ENCODE measurements at places on chromosomes 12 and 14.

GRCh38 chr12:119940897-119941296, 48.1 kb upstream of the BICDL1 start:
- DNase-seq: no peak

- no peak for DNase-seq
Observed at GRCh38 chr12:90129366-90130030, 420.9 kb upstream of the ATP2B1 start.

- DNase-seq: no peak
Observed at GRCh38 chr12:4346931-4347330, 25.9 kb downstream of the TIGAR start.

GRCh38 chr12:54390668-54391551, 6.4 kb upstream of the ZNF385A start:
- DNase-seq: no peak

DNA sequence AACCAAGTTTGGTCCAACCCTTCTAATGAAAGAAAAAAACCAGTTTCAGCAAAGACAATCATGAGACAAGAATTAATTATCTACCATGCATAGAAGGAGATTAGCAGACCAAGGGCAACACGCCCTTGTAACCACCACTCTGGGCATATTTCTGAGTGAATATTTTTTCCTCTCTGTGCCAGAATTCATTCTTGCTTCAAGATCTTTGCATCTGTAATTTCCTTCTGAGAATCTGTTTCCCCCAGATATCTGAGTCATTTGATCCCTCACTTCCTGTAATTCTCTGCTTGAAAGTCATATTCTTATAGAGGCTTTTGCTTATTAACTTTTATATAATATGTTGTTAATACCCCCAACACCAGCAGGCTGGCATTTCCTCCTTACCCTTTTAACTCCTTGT, 243.7 kb downstream of the SLC16A7 start:
- DNase-seq: no peak

GRCh38 chr12:124123296-124124000, 150.4 kb downstream of the ZNF664 start:
- DNase-seq: no peak

DNA sequence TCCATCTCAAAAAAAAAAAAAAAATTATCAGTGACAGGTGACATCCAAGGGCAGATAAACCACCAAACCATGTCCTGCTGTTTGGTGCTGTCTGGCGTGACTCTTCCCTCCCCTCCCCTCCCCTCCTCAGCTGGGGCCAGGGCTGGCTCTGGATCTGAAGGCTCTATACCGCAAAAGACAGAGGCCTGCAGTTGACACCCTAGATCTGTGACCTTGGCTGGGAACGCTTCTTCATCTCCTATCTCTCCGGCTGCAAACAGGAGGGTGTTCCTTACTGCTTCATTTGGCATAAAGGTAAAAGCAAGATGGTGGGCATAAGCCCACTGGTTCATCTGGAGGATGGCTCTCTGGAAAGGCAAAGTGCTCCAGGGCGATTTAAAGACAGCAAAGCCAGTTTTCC, 126.8 kb upstream of the PRMT8 start:
- DNase-seq: no peak

DNA sequence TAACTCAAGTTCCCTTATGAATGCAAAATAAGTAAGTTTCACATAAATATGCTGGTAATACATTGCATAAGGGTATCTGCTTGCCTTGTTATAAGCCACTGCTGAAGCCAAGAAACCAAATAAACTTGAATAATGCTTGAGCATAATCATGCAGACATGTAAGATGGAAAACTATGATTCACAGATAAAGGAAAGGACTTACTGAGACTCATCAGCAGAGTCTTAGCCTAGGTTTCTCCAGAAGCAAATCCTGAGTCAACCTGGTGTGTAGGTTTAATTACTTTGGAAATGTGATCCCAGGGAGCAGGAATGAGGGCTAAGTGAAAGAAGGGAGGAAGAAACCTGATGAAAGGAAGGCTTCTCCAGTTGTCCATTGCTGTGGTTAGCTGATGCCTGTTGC, 107.7 kb upstream of the BTG1 start:
- no peak for DNase-seq

DNA sequence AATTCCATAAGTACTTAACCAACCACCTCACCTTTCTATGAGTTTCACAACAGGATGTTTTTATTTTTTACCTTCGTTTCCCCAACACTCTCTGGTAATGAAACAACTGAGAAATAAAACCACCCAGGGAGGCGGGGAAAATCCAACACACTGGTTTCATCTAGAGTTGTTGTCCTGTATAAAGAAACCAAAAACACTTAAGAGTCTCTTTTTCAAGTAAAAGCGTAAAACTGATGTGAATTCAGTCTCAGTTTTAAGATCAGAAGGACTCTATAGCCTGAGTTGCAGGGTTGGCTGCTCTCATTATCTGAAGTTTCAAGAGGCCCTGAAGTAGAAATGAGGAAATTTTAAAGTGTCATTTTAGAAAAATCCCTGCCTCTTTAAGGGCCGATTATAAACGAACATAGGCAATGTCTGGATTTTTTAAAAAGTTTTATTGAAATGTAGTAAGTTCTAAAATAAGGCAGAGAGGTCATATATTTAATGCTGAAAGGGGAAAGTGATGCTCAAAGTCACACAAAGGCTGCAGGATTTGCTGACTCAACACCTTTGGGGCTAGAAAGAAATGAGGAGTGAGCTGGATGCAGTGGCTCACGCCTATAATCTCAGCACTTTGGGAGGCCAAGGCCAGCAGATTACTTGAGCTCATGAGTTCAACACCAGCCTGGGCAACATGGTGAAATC, 27.2 kb downstream of the HIGD1C start:
- no peak for DNase-seq

- no peak for DNase-seq
Observed at GRCh38 chr12:12671850-12672660, 23.9 kb downstream of the GPR19 start.

DNA sequence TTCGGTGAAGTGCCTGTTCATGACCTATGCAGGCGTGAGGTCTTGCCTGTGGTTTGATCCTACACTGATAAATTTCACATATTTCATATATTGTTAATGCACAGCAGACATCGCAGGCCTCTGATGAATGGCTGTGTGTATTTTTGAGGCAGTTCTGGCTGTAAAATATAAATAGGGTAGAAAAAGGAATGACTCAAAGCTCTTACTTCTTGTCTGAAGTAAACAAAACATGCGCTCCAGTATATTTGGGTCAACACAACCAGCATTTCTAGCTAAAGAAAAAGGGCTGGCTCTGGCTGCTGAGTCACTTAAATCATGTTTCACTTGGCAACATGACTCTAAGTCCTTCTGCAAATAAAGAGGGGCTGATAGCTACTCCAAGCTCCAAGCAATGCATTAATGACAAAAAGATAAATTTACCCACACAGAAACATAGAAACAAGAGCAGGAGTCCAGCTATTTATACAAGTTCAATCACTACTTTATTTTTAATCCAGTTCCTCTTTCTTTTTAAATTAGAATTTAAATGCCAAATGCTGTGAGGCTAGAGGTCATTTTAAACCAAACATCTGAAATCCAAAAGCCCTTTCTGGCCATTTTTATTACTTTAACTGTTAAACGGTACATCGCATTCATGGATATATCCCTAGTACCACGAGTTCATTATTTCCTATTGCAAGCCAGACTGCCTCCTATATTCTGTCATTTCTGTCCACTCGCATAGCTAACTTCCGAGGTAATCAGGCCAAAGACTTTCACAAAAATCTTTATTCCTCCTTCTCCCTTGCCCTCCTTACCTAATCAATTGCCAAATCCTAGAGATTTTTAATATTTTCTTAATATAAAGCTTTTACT, 54.3 kb upstream of the TMCC3 start:
- no peak for DNase-seq

GRCh38 chr14:29721586-29721985, 206.1 kb downstream of the PRKD1 start:
- no peak for DNase-seq

DNA sequence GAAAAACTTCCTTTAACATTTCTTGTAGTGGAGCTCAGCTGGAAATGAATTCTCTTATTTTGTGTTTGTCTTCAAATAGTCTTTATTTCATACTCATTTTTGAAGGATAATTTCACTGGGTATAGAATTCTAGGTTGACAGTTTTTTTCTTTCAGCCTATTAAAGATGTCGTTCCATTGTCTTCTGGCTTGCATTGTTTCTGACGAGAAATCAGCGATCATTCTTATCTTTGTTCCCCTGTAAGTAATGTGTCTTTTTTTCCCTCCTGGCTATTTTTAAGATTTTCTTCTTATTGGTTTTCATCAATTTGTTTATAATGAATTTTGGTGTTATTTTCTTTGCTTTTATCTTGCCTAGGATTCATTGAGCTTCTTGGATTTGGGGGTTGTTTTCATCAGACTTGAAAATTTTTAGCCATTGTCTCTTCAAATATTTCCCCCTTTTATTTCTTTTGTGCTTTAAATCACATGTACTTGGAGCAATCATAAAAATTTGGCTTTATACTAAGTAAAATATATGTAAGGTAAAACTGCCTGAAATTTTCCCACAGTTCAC, 89.4 kb downstream of the UNC79 start:
- no peak for DNase-seq

- no peak for DNase-seq
Observed at GRCh38 chr12:98911396-98911795, 266.3 kb downstream of the APAF1 start.

DNA sequence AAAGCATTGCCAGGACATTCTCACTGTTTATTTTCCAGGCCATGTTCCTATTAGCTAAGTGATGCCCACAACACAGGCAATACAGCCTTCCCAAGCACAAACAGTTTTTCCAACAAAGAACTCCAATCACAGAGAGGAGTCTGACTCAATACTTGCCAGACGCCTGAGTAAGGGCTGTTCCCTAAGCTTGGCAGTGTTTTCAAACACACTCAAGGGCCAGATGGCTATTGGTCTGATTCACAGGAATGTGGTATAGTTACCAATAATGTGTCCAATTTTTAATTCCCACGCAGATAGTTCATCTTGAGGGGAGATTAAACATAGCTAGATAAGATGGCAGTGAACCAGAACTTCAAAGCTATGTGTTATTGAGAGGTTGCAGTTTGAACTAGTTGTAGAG, 381.0 kb downstream of the SNAPC1 start:
- no peak for DNase-seq

- no peak for DNase-seq
Observed at GRCh38 chr14:88255798-88256197, 67.3 kb downstream of the KCNK10 start.

GRCh38 chr12:128969480-128970055, 116.3 kb downstream of the GLT1D1 start:
- DNase-seq: peak; percentile 70

- DNase-seq: peak; percentile 81
Observed at GRCh38 chr12:1634590-1635191, 5.7 kb downstream of the WNT5B start.

DNA sequence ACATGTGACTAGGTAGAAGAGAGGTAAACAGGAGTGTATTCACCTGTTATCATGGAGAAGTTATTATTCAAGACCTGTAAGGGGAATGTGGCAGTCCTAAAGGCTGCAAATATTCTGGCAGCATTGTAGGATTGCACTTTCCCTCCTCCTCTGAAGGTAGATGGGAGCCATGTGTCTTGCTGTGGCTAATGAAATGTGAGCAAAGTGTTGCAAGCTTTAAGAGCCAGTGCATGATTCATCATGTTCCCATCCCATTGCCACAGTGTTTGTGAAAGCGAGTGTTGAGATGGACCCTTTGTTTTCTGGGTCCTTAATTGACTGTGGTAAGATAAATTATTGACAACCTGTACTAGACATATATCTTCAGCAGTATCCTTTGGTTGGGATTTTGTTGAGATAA, 128.7 kb downstream of the RGS6 start:
- no peak for DNase-seq

DNA sequence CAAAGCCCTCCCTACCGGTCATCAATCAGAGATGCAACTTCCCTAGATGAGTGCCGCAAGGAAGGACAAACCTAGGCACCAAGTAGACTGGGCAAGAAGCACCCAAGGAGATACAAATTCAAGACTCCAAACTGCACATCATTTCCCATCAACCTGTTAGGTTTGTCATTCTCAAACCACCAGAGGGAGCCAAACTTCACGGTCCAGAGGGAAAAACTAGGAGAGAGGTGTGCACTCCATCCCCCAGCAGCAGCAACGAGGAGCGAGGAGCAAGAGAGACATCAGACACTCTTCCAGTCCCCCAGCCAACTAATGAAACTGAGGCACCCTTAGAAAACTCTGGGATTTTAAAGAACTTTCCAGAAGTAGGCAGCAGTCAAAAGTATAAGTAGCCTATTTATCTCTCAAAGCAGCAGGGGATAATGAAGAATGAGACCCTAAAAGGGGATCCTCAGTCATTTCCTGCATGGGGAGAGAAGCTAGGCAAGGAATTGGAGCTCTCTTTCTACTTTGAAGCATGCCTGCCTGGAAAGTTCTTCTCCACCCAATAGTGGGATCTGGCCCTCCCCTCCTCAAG, 37.0 kb upstream of the NT5DC3 start:
- DNase-seq: no peak

DNA sequence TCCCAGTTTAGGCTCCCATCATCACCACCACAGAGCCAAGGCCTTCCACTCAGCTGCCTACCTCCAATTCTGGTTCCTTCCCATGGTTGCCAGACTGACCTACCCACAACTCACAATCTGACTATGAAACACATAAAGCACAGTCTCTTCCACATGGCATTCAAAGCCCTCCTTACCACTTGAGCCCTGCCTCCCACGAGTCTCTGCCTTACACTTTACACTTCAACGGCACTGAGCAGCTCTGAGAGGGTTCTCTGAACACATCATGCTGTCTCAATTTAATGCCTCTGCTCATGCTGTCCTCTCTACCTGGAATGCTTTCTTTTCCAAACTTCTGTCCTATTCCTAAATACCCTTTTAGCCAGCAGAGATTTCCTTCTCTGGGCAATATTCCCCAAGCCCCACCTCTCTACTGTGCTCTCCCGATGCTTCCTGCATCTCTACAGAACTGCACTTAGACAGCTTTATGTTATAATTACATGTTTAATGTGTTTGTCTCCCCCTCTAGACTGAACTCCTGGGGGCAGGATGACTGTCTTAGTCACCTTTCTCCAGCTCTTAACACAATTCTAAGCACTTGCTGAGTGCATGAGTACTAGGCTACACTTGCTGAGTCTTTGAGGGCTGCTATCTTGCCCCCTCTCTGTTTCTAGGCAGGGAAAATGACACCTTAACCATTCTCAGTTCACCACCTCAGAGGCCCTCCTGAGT, 23.5 kb downstream of the FMNL3 start:
- no peak for DNase-seq

Data from substantia nigra (tissue), 51 donors.